ENCODE measurements at places on chromosomes 13 and 19.

- peaks cover 11% of the 10 kb centered on the region for H3K4me1 ChIP-seq
- H3K27me3 ChIP-seq, result no peaks in the 10 kb centered on the region
- DNase-seq, result no peak
- no peaks in the 10 kb centered on the region for H3K36me3 ChIP-seq
- H3K4me3 ChIP-seq, result no peak overlapping the region
These were observed 14.3 kb upstream of the NAPA start for GRCh38 chr19:47529018-47529742.

DNA sequence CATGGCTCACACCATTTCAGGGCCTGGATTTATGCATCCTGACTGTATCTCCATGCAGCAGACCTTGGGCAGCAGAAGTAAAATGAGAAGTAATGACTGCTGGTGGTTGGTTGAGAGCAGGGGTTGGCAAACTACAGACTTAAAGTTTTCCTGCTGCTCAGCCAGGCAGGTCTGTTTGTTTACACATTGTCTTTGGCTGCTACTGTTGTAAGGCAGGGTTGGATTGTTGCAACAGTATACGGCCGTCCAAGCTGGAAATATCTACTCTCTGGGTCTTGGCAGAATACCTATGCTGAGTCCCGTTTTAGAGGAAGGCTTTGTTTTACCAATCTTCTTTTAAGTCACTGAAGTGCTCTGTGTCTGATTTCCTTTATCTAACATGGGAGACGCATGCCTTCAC is 13.5 kb downstream of the SNRNP70 start:
- no peak overlapping the region for H3K4me3 ChIP-seq
- no peak overlapping the region for H3K27ac ChIP-seq
- H3K36me3 ChIP-seq, result no peaks in the 10 kb centered on the region
- peaks cover 18% of the 10 kb centered on the region for H3K4me1 ChIP-seq
- no peaks in the 10 kb centered on the region for H3K27me3 ChIP-seq

- H3K27ac ChIP-seq, result no peak overlapping the region
- no peaks in the 10 kb centered on the region for H3K4me1 ChIP-seq
- DNase-seq, result no peak
- no peak overlapping the region for H3K4me3 ChIP-seq
These were observed 199.2 kb downstream of the NALCN start for GRCh38 chr13:101217086-101217485.

DNA sequence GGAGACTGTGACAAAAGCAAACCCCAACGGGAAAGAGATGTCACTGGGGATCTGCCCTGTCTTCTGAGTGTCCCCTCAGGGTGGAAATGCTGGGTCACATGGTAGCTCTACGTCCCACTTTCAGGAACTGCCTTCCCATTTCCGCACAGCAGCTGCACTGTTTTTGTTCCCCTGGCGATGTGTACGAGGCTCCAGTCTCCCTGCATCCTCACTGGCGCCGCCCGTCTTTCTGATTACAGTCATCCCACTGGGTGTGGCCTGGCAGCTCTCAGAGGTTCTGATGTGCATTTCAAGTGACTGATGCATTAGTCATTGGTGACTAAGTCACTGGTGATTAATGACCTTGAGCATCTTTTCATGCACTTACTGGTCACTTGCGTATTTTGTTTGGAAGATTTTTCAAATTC is 21.2 kb downstream of the PCID2 start:
- no peaks in the 10 kb centered on the region for H3K4me1 ChIP-seq
- H3K4me3 ChIP-seq, result no peak overlapping the region
- H3K27me3 ChIP-seq, result no peaks in the 10 kb centered on the region
- H3K36me3 ChIP-seq, result no peaks in the 10 kb centered on the region
- no peak for DNase-seq
